ENCODE measurements at places on chromosomes 2 and 18.

DNA sequence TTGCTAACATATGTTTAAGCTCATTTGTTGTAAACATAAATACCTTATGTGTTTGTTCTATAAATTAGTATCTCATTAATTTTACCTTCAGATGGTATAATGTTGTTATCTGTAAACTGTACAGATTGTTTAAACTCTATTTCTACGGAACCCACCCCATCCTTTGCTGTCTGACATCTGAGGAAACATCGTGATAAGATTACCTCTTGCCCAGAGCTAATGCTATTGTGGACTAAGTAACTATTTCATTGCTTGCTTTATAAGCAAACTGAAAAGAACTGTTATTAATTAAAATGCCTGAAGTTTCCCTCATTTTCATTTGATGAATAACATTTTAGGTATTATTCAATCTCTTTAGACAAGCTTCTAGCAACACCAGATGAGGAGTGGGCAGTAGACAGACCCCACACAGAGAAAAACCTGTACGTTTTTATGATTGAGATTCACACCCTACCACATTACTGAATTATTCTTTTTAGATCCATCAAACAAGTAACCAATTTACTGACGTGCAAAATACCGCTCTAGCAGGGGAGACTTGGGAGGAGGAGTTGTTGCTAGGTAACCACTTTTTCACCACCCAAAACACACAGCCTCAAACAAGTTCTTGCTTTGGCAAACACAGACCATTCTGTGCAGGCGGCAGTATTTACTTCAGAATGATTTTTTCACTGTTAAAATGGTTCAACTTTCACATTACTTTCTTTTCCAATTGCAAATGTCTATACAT lies 1.9 kb upstream of the SYT4 start:
- no peak for DNase-seq

DNA sequence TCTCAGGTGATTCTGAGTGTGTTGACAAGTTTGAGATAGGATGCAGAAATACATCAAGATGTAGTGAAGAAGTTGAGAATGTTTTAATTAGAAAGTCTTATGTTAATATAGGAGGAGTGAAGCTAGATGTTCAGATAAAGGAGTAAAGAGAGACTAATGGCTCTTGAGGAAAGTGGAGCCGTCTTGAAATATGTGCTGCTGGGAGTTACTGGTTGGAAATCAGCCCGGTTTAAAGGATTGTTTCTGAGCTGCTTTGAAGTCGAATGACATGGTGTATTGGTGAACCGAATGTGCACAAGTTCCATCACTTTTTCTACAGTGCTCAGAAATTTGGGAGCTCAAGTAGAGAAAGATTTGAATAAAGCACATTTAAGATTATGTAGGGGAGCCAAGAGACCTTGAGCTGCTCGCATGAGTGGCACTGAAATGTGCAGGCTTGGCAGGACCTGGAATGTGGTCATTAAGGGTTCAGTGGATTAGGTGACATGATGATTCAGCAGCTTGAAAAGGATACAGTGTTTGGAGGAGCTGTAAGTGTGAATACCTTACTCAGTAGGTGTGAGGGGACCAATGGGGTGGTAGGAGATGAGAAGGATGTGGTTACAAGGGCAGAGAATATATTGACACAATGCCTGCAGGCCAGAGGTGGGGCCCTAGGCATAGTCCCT lies 68.6 kb downstream of the CAB39 start:
- peak; percentile 26 for DNase-seq

- DNase-seq, result no peak
These were observed 59.5 kb downstream of the TTN start for GRCh38 chr2:178747767-178748166.

DNA sequence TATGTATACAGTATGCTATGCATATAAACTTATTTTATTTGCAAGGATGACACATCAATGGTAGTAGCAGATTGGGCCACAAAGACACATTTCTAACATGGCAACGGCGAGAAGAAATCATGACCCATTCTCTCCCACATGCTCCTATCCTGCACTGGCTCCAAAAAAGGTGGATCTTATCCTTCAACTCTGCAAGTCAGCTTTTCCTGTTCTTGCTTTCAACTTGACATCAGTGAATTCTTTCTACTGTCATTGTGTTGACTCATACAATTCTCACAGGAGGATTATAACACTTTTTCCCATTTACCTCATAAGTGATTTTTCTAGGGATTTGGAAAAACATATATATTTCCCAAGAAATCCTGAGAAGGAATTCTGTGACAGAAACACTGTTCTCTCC lies 53.1 kb downstream of the ACVR1 start:
- no peak for DNase-seq

DNA sequence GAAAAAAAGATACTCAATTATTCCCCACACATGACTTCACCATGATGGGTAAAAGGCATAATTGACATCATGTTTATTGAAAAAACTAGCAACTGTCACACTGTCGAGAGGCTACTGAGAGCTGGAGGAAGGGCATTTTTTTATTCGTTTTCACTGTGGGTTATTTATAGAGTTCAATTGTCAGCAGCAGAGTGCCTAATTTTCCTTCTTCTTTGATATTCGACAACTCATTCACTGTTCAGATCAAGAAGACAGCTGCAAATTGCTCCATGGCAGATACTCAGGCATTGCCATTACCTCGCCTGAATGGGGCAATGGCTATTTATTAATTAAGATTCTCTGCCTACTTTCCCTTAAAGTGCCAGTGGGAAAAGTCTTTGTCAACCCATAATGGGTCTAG lies 197.5 kb upstream of the NRP2 start:
- no peak for DNase-seq

DNA sequence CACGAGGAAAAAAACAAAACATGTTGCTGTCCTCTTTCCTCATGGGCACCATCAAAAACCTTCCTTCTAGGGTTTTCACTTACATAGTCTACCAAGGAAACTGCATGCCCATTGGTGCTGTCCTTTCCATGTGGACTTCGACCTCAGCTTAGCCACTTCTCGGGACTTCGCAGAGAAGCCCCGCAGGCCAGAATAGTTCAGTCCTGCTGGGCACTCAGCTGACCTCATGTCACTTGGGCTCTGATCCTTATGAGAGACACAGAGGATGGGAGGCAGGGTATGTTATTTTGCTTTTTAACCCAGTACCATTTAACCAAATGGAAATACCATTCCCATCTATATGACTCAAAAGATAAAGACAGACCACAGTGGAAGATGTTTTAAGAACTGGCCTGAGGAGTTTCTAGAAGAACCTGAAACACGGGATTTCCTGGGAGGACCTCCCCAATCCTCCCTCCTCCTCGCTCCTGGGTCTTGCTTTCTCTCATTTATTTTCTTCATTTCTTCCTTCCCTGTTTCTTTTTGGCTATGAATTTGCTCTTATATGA lies 28.4 kb downstream of the AAK1 start:
- DNase-seq, result no peak

GRCh38 chr2:239762655-239763269 lies 262.4 kb downstream of the NDUFA10 start:
- no peak for DNase-seq

All from activated T-helper 1 cell treated with Interleukin-2 at 50 U/mL for 16 hours (primary cell).